ENCODE measurements at places on chromosomes 3 and 15.

- DNase-seq = no peak
Observed at GRCh38 chr3:109899925-109900324, 562.6 kb upstream of the DPPA4 start.

- DNase-seq = no peak
Observed at GRCh38 chr15:101194546-101195125, 57.2 kb downstream of the CHSY1 start.

DNA sequence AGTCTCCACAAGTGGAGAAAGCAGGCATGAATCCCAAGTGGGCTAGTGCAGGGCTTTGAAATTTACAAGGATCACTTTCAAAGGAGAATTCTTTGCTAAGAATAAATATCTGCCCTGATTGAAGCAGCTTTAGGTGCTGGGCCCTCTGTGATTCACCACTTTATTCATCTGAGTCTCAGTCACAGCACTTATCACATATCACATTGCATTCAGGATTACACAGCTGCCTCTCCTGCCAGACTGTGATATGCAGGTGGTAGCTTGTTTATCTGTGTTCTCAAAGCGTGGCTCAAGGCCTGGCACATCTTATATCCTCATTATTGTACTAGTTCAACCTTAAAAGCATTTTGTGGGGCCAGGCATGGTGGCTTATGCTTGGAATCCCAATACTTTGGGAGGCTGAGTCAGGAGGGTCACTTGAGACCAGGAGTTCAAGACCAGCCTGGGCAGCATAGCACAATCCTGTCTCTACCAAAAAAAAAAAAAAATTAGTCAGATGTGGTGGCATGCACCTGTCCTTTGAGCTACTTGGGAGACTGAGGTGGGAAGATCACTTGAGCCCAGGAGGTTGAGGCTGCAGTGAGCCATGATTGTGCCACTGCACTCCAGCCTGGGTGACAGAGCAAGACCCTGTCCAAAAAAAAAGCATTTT is 156.9 kb upstream of the EIF1B start:
- DNase-seq = no peak

DNA sequence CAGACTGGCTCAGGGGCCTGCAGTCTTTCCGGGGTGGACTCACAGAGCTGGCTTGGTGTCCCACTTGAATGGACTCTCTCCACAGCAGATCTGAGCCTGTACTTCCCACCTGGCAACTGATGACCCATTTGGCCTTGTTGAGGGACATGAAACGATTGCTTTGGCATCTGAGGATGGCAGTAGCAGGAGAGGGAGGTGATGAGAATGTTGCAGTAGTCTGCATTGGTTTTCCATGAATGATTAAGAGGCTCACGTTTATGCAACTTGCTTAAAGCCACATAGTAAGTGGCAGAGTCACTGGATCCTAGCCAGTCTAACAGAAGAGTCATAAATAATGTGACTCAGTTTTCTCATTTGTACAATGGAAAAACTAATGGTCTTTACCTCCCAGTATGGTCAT is 21.9 kb downstream of the IL20RB start:
- DNase-seq = no peak

DNA sequence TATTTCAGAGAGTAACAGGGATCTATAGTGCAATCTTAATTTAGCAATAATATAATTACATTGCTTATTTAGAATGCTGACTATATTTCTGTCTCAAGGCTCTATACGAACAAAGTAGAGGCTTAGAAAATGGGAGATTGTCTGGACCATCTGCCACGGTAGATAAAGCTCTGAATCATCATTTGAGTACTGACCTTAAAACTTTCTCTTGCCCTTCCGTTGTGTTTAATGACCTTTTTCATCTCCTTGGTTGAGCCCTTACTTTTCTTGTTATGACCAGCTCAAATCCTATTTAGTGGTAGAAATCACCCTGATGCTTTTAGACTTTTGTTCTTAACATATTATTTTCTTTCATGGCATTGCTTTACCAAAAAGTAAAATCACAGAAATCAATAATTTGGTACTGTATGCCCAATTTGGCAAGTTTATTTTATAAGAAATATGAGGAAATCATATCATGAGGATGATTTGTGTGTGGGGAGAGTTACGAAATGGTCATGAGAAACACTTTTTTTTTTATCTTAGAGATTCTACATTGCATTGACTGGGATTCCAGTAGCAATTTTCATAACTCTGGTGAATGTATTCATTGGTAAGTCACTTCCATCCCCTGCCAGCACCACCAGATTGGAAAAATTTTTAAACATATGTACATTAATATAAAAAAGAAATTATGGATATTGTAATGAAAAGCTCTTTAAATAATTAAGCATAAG is 11.0 kb downstream of the NDUFB5 start:
- no peak for DNase-seq

All from NCI-H1048 (cell line).